ENCODE measurements at places on chromosomes 2 and 18. TPM values are rescaled to one million over a fixed set of nuclear protein-coding genes. Genes with fewer than 3 reads are reported as not detected.

GRCh38 chr2:12091201-12091806 lies 344.9 kb downstream of the LPIN1 start:
- H3K4me3 ChIP-seq = no peak overlapping the region
- no peak for DNase-seq
- no peaks in the 10 kb centered on the region for H3K27me3 ChIP-seq
- H3K27ac ChIP-seq = no peak overlapping the region

GRCh38 chr2:146730882-146731281 lies 1113.9 kb upstream of the ACVR2A start:
- no peak for DNase-seq
- no peak overlapping the region for H3K4me3 ChIP-seq
- no peak overlapping the region for H3K27ac ChIP-seq
- H3K4me1 ChIP-seq = no peaks in the 10 kb centered on the region
- H3K27me3 ChIP-seq = no peaks in the 10 kb centered on the region

- H3K4me1 ChIP-seq = no peaks in the 10 kb centered on the region
- H3K36me3 ChIP-seq = no peaks in the 10 kb centered on the region
- no peaks in the 10 kb centered on the region for H3K27me3 ChIP-seq
- no peak overlapping the region for H3K27ac ChIP-seq
These were observed 14.8 kb downstream of the KLHL29 start for GRCh38 chr2:23399674-23400261.

DNA sequence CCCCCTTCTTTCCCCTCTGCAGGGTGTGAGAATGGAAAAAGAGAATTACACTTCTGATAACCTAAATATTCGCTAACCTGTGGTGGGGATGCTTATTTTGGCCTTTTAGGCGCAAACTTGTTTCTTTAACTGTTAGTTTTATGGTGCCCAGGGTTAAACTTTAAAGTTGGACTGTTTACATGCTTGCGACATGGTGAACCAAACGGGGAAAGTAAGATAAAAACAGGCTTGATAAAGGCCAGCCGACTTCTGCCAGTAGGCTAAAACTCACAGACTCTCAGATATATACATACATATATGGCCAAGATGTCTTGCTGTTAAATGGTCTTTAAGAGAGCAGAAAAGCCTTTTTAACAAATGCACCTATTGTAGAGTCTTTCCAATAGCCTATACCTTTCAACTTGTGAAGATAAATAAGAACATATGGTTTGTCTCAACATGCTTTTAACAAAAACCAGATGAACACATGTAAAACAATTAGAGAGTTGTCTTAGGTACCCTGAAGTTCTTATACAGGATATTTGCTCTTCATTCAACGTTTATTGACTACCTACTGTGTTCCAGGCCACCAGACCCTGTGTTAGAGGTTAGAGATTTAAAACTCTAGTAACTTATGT lies 29.0 kb downstream of the PRKCE start:
- no peaks in the 10 kb centered on the region for H3K36me3 ChIP-seq
- H3K4me3 ChIP-seq = no peak overlapping the region
- peaks cover 12% of the 10 kb centered on the region for H3K4me1 ChIP-seq
- no peak for DNase-seq
- no peak overlapping the region for H3K27ac ChIP-seq

GRCh38 chr2:134359367-134360081 lies 105.7 kb downstream of the MGAT5 start:
- H3K27me3 ChIP-seq = no peaks in the 10 kb centered on the region
- no peaks in the 10 kb centered on the region for H3K36me3 ChIP-seq
- DNase-seq = peak; percentile 47
- no peak overlapping the region for H3K4me3 ChIP-seq
- 0 out of 2 replicates have a peak, but pooled peaks cover 1% of the 10 kb centered on the region for H3K4me1 ChIP-seq

DNA sequence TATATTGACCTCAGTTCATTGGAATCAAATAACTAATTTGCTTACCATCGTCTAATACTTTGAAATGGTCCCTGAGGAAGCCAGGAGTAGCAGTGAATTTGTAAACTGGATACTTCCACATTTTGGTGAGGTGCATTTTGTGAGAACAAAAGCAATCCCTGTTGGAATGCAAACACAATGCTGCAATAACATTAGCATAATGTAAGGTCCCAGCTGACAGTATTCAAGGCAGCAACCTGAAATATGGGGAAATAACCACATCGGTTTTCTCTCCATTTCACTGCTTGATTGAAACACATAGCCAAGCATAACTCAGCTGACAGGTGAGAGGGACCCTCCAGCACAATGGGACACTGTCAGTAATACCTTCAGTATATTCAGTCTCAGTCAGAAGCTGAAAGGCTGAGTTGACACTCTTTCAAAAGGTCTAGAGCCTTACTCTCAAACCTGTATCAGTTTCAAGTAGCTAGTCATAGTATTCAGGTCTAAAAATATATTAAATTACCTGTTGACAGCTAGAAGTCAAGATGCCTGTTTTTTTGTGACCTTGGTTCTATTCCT lies 1311.9 kb upstream of the NRXN1 start:
- no peaks in the 10 kb centered on the region for H3K27me3 ChIP-seq
- no peak for DNase-seq
- no peak overlapping the region for H3K27ac ChIP-seq
- no peaks in the 10 kb centered on the region for H3K36me3 ChIP-seq

The ZNF385B gene
- total RNA-seq = 0.77 TPM

GRCh38 chr2:134348760-134349159 lies 94.9 kb downstream of the MGAT5 start:
- H3K4me1 ChIP-seq = no peaks in the 10 kb centered on the region
- H3K27ac ChIP-seq = no peak overlapping the region
- no peaks in the 10 kb centered on the region for H3K27me3 ChIP-seq

- no peak overlapping the region for H3K4me3 ChIP-seq
- H3K27me3 ChIP-seq = no peaks in the 10 kb centered on the region
- no peaks in the 10 kb centered on the region for H3K36me3 ChIP-seq
- no peak for DNase-seq
These were observed 68.3 kb upstream of the SESTD1 start for GRCh38 chr2:179332903-179333302.

DNA sequence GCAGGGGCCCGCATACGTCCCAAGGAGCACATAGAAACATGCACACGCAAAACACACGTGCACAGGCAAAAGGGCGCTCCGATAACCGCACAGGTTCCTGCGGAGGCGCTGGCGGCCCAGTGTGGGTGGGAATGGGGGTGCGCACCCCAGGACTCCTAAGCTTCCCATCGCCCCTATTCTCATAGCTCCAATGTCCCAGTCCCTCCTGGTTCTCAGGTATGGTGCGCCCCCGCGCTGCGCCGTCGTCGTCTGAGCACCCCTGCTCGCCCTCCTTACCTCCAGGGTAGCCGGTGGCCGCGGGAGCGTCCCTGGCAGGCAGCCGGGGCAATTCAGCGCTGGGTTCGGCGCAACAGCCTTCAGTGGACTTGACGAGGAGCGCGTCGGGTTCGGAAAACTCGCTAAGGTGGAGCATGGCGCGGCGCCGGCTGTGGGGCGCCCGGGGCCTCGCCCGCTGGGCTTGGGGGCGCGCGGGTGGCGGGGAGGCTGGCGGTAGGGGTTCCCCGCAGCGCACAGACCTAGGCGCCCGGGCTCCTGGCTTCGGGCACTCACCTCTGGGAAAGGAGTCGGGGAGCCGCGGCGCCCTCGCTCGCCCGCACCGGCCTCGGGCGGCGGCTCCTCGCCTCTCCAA lies 328 bp downstream of the EGR4 start:
- no peaks in the 10 kb centered on the region for H3K4me1 ChIP-seq
- peaks cover 1% of the 10 kb centered on the region for H3K27me3 ChIP-seq
- no peak for DNase-seq
- H3K4me3 ChIP-seq = peak overlapping the region; percentile 45
- H3K27ac ChIP-seq = peak overlapping the region; percentile 18

DNA sequence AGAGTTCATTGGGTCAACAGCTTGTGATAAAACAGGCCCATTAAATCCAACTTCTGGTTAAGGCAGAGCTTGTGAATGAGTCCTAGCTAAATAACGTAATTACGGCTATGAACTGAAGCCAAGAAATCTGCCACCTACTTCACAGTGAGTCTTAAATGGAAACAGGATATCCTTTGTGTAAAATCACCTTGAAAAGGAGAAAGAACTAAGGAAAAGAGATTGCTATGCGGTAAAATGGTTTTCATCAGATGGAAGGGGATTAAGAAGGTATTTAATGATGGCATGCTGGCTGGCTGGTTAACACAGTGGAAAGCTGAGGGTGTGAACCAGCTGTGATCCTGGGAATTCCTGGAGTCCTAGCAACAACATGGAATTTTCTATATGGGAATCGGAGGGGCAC lies 156.6 kb downstream of the DOK6 start:
- no peak overlapping the region for H3K4me3 ChIP-seq
- no peaks in the 10 kb centered on the region for H3K4me1 ChIP-seq
- no peaks in the 10 kb centered on the region for H3K36me3 ChIP-seq
- H3K27ac ChIP-seq = no peak overlapping the region
- no peak for DNase-seq

The CHST9 gene
- total RNA-seq = 26.5 TPM

The TAF4B gene
- 2.6 TPM for total RNA-seq

The ATP8B1 gene
- total RNA-seq = 32.0 TPM

The ZEB2 gene
- not detected for total RNA-seq

DNA sequence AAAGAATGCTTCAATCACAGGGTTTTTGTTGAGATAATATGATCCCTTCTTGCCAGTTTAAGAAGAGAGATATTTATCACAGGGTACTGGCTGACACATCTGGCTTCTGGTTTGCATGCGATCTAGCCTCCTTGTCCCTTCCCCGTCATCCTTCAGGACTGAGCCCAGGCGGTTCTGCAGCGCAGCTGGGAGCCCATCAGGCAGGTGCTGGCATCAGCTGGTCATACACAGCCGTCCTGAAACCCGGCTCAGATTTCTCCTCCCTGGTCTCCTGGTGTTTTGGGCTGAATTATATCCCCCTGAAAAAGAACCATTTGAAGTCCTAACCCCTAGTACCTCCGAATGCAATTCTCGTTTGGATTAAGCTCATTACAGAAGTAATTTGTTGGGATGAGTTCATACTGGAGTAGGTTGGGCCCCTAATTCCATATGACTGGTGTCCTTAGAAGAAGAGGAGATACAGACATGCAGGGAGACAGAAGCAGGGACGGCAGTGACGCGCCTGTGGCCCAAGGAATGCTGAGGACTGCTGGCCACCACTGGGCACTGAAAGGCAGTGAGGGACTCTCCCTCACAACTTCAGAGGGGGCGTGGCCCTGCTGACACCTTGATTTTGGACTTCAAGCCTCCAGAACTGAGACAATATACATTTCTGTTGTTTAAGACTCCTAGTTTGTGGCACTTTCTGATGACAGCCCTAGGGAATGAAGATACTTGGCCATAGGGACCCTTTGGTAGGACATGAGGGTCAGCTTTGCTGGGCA lies 83.9 kb upstream of the ODC1 start:
- no peak overlapping the region for H3K4me3 ChIP-seq
- DNase-seq = no peak
- H3K27ac ChIP-seq = no peak overlapping the region

GRCh38 chr2:210591663-210592062 lies 35.3 kb downstream of the CPS1 start:
- no peaks in the 10 kb centered on the region for H3K36me3 ChIP-seq
- H3K4me3 ChIP-seq = no peak overlapping the region
- no peaks in the 10 kb centered on the region for H3K4me1 ChIP-seq
- no peak for DNase-seq
- H3K27ac ChIP-seq = no peak overlapping the region

DNA sequence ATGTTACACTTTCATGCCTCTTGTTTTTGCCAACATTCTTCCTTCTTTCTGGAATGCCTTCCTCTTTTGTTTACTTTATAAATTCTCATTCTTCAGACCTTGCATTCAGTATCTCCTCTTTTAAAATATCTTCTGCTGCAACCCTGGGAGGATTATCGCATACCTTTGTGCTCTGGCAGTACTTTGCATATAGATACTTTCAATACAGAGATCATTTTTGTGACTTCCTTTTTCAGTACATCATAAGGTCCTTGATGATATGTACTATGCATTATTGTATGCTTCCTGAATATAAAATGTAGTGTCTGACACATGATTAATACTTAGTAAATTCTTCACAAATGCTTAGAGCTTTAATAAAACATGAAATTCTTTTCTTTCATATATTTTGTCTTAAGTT lies 538.7 kb downstream of the TRIB2 start:
- H3K27me3 ChIP-seq = no peaks in the 10 kb centered on the region
- H3K4me3 ChIP-seq = no peak overlapping the region
- no peaks in the 10 kb centered on the region for H3K4me1 ChIP-seq
- no peak overlapping the region for H3K27ac ChIP-seq

- H3K27ac ChIP-seq = peak overlapping the region; percentile 85
- peaks cover 4% of the 10 kb centered on the region for H3K4me1 ChIP-seq
- peak; percentile 13 for DNase-seq
- no peak overlapping the region for H3K4me3 ChIP-seq
These were observed 57.3 kb upstream of the CBLN2 start for GRCh38 chr18:72601481-72601880.

The ABCG5 gene
- not detected for total RNA-seq

GRCh38 chr18:64734063-64734462 lies 585.2 kb upstream of the LINC00305 start:
- no peak overlapping the region for H3K4me3 ChIP-seq
- H3K36me3 ChIP-seq = no peaks in the 10 kb centered on the region
- no peaks in the 10 kb centered on the region for H3K4me1 ChIP-seq
- no peak for DNase-seq
- no peaks in the 10 kb centered on the region for H3K27me3 ChIP-seq
- H3K27ac ChIP-seq = no peak overlapping the region

The MREG gene
- total RNA-seq = 43.8 TPM

DNA sequence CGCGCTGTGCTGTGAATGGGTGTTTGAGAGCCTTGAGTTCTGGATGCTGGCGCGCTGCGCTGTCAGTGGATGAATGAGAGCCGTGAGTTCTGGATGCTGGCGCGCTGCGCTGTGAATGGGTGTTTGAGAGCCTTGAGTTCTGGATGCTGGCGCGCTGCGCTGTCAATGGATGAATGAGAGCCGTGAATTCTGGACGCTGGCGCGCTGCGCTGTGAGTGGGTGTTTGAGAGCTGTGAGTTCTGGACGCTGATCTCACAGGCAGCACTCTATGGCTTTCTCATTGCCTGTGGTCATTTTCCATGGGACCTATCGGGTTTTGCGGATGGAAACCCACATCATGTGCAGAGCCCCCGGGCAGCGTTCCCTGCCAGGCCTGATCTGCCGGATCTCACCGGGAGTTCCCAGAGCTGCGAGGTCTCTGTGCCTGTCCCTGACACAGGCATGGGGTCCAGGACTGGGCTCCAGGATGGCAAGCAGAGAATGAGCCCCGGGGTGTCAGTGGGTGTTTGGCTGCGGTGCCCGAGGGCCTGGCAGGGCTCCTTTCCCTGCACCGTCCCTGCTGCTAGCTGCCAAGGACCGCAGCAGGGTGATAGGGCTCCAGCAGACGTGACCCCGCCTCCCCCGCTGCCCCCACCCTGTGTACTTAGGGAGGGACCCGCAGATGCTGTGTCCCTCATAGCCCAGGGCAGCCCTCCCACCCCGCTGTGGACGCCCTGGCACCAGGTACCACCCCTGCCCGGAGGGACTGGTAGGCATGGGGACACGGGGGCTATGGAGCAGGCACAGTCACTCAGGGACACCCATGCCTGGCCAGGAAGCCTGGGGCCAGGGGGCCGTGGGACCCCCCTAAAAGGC lies 9.7 kb downstream of the PDCD1 start:
- no peak for DNase-seq
- H3K4me1 ChIP-seq = peaks cover 5% of the 10 kb centered on the region
- no peaks in the 10 kb centered on the region for H3K27me3 ChIP-seq
- H3K4me3 ChIP-seq = no peak overlapping the region
- no peaks in the 10 kb centered on the region for H3K36me3 ChIP-seq
- no peak overlapping the region for H3K27ac ChIP-seq

Data from Caco-2 (cell line).